ENCODE measurements at places on chromosomes 2 and 18. TPM values are rescaled to one million over a fixed set of nuclear protein-coding genes. Genes with fewer than 3 reads are reported as not detected.

GRCh38 chr2:213237251-213237650, 47.0 kb upstream of the SPAG16 start:
- DNase-seq, result no peak

Gene KCNG3
- not detected for total RNA-seq

GRCh38 chr2:148756292-148756975, 111.9 kb downstream of the EPC2 start:
- DNase-seq, result peak; percentile 83

GRCh38 chr2:159879051-159879604, 81.1 kb upstream of the CD302 start:
- DNase-seq, result no peak

Gene IMPACT
- total RNA-seq, result 34.7 TPM

DNA sequence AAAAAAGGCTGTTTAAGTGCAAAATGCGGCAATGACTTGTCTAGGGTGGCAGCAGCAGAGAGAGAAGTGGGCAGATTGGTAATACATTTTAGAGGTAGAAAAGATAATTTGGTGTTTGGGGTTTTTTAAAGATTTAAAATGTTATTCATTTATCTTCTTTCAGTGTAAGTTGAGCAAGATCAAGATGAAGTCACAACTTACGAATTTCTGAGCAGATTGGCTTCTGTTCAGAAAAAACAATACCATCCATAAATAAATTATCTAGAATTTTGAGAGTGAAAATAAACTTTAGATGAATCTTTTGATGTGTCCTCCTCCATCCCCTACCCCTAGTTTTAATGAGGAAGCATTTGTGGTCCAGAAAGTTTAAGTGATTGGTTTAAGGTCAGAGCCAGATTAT, 47.9 kb upstream of the FAM171B start:
- DNase-seq, result peak; percentile 37

- no peak for DNase-seq
Observed at GRCh38 chr2:121039679-121040078, 245.3 kb downstream of the TFCP2L1 start.

Gene SMAD7
- 76.0 TPM for total RNA-seq

- DNase-seq, result no peak
Observed at GRCh38 chr18:48219037-48219809, 190.0 kb downstream of the ZBTB7C start.

- DNase-seq, result no peak
Observed at GRCh38 chr2:70482401-70482800, 71.2 kb downstream of the TGFA start.

Gene CHST9
- not detected for total RNA-seq

DNA sequence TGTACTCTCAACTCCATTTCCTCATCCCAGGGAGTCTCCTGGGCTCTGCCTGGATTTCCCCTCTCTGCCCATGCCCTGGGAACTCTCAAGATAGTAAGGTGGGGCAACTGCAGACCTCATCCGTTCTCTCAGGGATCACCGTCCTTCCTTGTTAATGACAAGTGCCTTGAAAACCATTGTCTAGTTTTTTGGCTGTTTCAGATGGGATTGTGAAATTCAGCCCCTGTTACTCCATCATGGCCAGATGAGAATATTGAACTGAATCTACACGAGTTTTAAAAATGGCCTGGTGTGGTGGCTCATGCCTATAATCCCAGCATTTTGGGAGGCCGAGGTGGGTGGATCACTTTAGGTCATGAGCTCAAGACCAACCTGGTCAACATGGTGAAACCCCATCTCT, 665 bp upstream of the HRH4 start:
- no peak for DNase-seq

DNA sequence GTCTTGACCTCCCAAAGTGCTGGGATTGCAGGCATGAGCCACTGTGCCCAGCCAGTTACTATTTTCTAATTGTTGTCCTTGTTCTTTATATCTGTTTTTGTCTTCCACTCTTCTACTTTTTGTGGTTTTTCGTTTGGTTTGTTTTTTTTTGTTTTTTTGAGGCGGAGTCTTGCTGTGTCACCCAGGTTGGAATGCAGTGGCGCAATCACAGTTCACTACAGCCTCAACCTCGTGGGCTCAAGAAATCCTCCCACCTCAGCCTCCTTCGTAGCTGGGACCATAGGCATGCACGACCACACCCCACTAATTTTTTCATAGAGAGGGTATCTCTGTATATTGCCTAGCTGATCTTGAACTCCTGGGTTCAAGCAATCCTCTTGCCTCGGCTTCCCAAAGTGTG, 100.7 kb downstream of the EHBP1 start:
- DNase-seq, result no peak

GRCh38 chr2:12716032-12716281, 779 bp upstream of the TRIB2 start:
- DNase-seq, result peak; percentile 93

- no peak for DNase-seq
Observed at GRCh38 chr2:160911258-160911657, 249.0 kb upstream of the TANK start.

DNA sequence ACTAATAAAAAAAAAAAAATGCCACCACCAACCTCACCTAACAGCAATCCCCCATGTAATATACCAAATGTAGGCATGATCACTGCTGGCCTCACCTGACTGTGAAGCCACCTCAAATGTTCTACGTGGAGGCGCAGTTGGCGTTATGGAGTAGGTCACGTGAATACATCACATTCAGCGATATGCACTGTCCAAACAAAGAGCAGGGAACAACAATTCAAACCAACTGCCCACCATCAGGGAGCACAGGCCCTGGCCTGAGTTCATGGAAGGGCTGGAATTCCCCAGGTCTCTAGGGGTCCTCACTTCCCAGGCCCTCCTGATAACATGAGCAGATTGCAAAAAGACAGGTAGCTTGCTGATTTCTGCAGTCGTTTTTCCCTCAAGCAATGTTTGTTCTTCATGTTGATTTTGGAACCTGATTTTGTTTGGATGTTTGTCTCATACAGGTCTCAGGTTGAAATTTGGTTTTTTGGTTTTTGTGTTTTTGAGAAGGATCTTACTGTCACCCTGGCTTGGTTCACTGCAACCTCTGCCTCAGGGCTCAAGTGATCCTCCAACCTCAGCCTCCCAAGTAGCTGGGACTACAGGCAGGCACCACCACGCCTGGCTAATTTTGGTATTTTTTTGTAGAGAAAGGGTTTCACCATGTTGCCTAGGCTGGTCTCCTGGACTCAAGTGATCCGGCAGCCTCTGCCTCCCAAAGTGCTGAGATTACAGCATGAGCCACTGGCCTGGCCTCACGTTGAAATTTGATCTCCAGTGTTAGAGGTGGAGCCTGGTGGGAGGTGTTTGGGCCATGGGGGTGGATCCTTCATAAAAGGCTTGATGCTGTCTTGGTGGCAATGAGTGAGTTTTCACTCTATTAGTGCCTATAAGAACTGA, 15.5 kb downstream of the TBC1D8 start:
- DNase-seq, result no peak

DNA sequence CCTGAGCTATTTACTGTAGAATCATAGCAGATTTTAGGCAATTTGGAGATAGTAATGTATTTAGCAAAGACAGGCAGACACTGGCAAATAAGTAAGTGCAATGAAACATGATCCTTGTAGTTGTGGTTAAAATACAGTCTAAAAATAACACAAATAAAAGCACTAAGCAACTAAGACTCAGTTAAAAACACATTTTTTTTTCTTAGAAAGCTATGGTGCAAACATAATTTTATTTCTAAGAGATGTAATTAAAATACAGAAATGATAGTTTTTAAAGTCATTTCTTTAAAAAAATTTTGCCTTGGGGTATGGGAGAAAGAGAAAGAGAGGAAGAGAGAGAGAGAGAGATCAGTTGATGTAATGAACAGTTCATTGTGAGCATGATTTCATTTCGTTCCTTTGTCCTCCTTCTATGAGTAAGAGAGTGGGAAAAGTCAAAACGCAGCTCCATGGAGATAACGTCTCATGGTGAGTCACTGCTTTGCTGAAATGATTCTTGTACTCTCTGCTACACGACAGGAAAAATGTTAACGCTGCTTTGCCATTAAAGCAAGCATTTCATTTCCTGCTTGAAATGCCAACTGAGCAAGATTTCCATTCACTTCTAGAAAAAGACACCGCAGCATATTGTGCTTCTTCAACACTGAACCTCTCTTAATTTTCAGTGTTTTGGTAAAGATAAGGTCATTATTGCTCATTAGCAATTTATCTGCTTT, 61.3 kb upstream of the PGAP1 start:
- DNase-seq, result peak; percentile 87

Measured in osteoblast (primary cell).